ENCODE measurements at places on chromosomes 6 and 20.

DNA sequence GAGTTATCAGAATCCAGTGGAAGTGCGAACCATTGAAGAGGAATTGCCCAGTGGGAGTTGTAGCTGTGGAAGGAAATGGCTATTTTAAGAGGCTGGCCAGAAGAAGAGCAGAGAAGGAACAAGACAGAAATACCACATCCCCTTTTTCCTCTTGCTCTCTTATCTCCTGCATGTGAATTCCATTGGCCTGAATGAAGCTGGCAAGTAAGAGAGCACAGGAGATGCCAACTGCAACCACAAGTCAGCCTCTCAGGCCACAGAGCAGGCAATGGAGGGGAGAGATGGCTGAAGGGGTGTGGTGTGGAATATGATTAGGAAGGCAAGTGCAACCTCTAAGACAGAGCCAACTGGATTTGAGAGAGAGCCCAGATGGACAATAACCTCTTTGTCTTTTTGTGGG, 362.7 kb upstream of the IMPG1 start:
- DNase-seq, result no peak

DNA sequence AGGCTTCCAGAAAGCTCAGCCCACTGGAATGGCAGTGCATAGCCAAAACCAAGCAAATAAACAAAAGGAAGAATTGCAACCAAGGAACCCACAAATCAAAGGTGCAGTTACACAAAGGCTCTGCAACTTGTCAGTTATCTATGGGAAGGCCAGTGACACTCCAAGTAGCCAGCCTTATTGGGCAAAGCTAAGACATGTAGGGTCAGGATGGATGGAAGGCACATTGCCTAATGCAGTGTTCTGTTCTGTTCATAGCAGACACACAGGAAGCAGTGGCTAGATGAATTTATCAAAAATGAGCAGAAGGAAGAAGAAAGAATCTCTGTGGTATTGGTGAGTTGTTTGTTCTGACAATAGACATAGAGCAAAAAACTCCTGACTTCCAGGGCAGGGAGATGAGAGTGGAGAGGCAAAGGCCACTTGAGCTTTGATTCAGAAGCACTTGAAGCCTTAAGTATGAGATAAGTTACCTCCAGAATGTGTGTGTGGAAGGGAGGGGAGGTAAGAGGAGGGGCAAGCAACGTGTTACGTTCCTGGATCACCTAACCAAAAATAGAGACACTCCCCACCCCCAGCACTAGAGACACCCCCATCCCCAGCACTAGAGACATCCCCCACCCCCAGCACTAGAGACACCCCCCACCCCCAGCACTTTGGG, 57.9 kb upstream of the AKAP12 start:
- no peak for DNase-seq

DNA sequence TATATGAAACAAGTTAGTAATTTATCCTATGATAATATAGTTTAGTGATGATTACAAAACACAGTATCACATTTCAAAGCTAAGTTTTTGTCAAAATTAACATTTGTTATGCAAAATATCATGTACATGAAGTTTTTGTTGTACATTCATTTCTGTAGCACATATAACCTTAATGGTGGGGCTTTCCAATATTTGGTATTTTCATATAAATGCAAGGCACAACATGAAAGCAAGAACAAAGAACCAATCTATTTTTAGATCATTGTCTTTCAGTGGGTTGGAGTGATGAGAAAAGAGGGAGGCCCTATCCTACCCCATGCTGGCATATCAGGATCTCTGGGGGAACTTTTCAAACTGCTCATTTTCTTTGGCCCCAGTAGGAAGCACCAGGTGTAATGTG, 53.4 kb downstream of the FAM83B start:
- DNase-seq, result no peak

GRCh38 chr6:90272895-90273294, 23.7 kb downstream of the BACH2 start:
- DNase-seq, result no peak

DNA sequence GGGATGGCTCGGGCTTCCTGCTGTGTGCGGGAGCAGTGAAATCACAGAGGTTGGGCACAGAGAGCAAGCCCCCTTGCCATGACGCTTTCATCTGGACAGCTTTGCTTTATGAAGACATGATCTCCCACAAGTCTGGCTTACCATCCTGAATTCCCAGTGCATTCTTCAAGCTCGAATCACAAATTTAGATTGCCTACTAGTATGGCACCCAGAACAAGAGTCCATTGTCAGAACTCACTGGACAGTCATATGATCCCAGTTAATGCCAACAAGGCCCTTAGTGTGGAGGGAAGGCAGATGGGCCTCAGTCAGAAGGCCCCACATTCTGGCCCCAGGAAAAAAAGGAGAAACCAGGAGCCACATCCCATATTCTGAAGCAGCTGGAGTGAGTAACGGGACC, 147.3 kb upstream of the FOXQ1 start:
- DNase-seq, result no peak

- no peak for DNase-seq
These were observed 57.8 kb downstream of the SLC2A10 start for GRCh38 chr20:46767127-46767761.

- no peak for DNase-seq
These were observed 611.3 kb upstream of the GJE1 start for GRCh38 chr6:141521440-141521839.

DNA sequence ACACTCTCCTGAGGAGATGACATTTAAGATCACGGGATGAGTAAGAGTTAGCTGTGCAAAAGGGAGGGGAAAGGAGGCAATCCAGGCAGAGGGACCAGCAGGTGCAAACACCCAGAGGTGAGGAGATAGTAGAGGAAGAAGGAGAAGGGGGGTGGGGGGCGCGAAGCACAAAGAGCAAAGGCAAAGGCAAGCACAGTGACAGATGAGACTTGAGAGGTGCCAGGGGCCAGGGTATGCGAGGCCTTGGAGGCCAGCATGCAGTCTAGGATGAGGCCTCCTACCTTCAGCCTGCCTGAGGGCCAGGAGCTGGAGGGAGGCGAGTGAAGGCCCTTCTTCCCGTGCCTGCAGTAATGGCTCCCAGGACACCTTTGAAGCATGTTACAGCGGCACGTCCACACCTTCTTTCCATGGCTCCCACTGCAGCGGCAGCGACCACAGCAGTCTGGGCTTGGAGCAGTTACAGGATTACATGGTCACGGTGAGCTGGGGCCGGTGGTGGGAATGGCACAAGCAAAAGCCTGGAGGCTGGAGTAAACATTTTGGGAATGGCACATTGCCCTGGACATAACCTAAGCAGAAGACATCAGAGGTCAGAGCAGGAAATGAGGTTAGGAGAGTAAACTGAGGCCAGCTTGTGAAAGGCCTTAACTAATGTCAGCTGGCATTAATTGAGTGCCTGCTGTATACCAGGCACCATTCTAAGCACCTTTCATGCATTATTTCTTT, 18.6 kb downstream of the CCM2L start:
- DNase-seq, result no peak

DNA sequence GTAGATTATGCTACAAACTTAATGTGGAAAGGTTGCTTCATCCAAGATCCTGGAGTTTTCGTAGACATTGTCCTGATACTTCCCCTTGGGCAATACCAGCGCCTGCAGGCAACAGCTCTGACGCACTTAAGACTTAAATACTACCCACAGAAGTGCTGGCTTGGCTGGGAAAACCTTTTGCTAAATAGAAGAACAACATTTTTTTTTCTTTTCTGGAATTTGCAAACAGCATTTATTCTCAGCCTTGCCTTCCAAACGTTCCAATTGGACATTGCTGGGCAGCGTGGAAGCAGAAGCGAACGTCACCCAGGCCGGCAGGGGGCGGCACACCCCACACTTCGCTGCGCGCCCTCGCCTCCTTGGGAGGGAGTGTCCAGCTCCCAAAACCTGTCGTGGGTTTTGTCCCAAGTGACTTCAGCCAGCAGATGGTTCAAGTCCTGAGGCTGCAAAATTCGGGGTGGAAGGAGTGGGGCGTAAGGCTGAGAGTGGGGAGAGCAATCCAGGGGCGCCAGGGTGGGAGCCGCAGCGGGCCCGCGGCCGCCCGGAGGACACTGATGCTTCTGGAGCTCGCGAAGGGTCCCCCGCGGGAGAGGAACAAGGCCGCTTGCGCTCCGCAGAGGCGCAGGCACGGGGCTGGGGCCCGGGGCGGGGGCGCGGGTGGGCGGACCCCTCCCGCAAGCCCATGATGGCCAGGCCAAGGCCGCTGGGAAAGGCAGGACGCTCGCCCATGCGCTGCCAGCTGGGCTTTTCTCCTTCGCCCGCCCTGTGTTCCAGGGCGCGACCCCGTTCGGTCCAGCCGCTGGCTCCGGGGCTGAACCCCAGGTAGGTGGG, 60.8 kb upstream of the MAP3K4 start:
- DNase-seq, result peak; percentile 35

DNA sequence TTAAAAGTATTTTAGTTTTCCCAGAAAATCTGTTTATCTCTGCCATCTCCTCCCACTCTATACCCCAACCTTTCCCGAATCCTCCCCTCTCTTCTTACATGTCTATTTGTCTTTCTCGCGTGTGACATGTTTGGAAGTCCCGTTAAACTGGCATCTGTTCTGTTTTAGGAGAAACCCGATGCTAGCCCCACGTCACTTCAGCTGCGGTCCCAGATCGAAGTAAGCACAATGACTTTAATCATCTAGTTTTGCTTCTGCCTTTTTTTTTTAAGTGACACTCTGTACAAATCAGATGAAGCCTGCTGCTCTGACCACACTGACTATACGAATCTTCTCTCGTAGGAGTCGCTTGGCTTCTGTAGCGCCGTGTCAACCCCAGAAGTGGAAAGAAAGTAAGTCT, 97.4 kb downstream of the SASH1 start:
- DNase-seq, result no peak

- DNase-seq, result no peak
These were observed 291.1 kb downstream of the ADGRG6 start for GRCh38 chr6:142592876-142593275.

DNA sequence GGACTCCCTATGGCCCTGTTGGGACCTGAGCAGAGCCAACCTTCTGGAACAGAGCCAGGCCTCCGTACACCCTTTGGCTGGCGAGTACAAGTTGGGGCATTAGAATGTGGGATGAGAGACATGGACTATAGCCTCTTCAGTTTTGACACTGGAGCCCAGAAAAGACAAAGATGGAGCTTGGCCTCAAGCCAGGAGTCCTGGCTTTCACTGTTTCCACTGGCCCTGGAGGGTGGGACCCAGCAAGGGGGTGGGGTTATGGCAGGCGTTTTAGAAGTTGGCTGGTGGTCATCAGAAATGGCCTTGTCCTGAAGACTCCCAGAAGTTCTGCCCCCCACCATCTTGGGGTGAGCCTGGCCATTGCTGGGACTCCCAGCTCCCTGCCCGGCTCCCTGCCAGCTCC, 21.8 kb downstream of the ITPR3 start:
- no peak for DNase-seq
